Hair follicular keratinocyte (primary cell): ENCODE measurements at places on chromosomes 1 and 21. TPM values are rescaled to one million over a fixed set of nuclear protein-coding genes. Genes with fewer than 3 reads are reported as not detected.

RIIAD1 gene
- total RNA-seq: not detected in 2 replicates

SLC6A17 gene
- total RNA-seq: not detected in 2 replicates

SPRR2G gene
- not detected in 2 replicates for total RNA-seq

LCK gene
- total RNA-seq: 0.84 and 0.86 TPM in 2 replicates

GSTM3 gene
- 5.5 and 13.4 TPM in 2 replicates for total RNA-seq

PRDM16 gene
- not detected in 2 replicates for total RNA-seq

ITLN2 gene
- not detected in 2 replicates for total RNA-seq

PALMD gene
- 4.1 and 5.4 TPM in 2 replicates for total RNA-seq

DFFA gene
- total RNA-seq: 34.0 and 47.2 TPM in 2 replicates

SFN gene
- total RNA-seq: 1,687 and 1,807 TPM in 2 replicates

AXDND1 gene
- not detected in 2 replicates for total RNA-seq

SPRR3 gene
- 0.61 and 0.70 TPM in 2 replicates for total RNA-seq

SCP2 gene
- total RNA-seq: 86.2 and 102 TPM in 2 replicates

MCOLN2 gene
- 2.0 and 2.9 TPM in 2 replicates for total RNA-seq

SERPINC1 gene
- total RNA-seq: not detected in 2 replicates

JAM2 gene
- 0.04 TPM in 1 of 2 replicates, not detected in the other for total RNA-seq

HAX1 gene
- total RNA-seq: 152 and 174 TPM in 2 replicates

GNG12 gene
- 104 and 108 TPM in 2 replicates for total RNA-seq

E2F2 gene
- 0.08 and 0.23 TPM in 2 replicates for total RNA-seq

EVI5 gene
- 10.3 and 12.9 TPM in 2 replicates for total RNA-seq

RAB3B gene
- total RNA-seq: 2.8 and 5.7 TPM in 2 replicates

EPS8L3 gene
- not detected in 2 replicates for total RNA-seq

SLC45A1 gene
- 0.16 TPM in 1 of 2 replicates, not detected in the other for total RNA-seq

ARHGAP29 gene
- total RNA-seq: 51.3 and 66.0 TPM in 2 replicates

EIF2D gene
- total RNA-seq: 50.8 and 57.9 TPM in 2 replicates

LMX1A gene
- not detected in 2 replicates for total RNA-seq

CHI3L1 gene
- 0.27 TPM in 1 of 2 replicates, not detected in the other for total RNA-seq

CFAP141 gene
- total RNA-seq: not detected in 2 replicates

NBPF4 gene
- total RNA-seq: not detected in 2 replicates
